ENCODE measurements at places on chromosomes 13 and 19.

- no peak for DNase-seq
These were observed 423.6 kb downstream of the NDFIP2 start for GRCh38 chr13:79904581-79904980.

GRCh38 chr13:75395066-75395465 lies 86.9 kb downstream of the TBC1D4 start:
- DNase-seq: no peak

- DNase-seq: no peak
These were observed 469.5 kb upstream of the TSHZ3 start for GRCh38 chr19:31818798-31819105.

DNA sequence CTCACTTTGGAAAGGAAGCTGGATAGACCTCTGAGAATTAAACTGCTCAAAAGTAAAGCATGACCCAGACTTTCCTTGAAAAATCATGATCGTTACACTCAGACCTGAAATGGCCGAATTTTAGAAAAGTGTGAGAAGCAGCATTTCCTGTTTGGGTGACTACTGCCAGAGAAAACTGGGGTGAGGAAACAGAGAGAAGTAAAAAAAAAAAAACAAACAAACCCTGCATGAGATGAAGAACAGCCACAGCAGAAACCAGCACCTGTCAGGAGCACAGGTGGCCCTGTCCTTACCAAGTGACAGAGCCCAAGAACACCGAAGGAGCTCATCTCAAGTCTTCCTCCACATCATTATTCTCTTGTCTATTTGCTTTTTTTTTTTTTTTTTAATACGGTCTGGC lies 12.0 kb upstream of the ADPRHL1 start:
- DNase-seq: no peak

- no peak for DNase-seq
These were observed 66.9 kb upstream of the DIAPH3 start for GRCh38 chr13:60230593-60230992.

Data from activated CD4-positive, alpha-beta T cell treated with anti-CD3 and anti-CD28 coated beads for 48 hours (primary cell).